ENCODE measurements at places on chromosomes 7 and 10.

- DNase-seq = no peak
Observed at GRCh38 chr10:130894471-130894870, 417.1 kb downstream of the TCERG1L start.

DNA sequence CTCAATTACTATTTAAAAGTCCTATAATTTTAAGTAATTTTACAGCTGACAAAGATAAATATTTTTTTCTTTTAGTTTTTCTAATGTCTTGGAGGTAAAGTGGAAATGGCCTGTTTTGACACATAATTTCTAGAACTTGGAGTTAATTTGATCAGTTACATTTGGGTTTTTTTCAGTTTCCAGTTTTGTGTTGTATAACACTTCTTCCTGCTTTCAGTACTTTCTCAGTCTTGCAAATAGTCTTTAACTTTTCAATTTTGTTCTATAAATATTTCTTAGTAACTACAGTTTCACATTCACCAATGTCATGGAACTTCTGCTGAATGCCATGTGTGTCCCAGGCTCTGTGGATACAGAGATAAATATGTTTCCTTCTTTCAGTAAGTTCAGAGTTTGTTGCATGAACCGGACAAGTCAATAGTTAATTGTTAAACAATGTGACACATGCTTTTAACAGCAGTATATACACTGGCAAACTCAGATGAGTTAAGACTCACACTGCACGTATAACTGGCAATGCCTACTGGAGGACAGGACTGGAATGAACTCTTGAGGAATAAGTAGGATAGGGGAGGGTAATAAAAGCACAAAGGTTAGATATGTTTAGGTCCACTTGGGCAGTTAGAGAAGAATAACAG, 4.6 kb downstream of the SHOC2 start:
- no peak for DNase-seq

- no peak for DNase-seq
Observed at GRCh38 chr10:90042075-90042474, 340.7 kb downstream of the KIF20B start.

DNA sequence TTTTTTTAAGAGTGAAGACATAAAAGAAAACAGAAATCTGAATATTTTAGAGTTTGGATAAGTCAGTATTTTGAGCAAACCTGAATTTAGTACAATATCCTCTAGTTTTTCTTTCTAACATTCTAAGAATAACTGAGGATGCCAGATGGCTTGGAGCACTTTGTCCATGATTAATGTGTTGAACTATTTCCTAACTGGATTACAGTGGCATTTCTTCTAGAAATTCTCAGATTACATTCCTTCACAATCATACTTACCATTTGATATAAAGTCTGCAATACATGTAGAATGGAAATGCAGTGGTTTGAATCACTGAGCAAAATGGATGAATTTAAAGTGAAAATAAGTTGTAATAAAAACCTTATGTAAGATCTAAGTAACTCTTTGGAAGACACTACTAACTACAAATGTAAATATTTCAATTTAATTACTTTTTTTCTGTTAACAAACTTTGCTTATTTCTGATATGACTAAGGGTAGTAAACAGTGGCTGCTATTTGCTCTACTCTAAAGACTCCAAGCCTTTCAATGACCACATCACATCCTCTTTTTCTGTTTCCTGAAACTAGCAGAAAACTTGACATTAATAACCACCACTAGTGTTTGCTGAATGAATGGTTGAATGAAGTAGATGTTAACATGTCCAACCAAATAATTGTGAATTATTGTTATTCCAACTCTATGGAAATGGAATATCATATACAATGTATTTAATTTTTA, 102.8 kb downstream of the PRKG1 start:
- DNase-seq = no peak

GRCh38 chr10:1149793-1150637, 93.8 kb downstream of the WDR37 start:
- DNase-seq = no peak

DNA sequence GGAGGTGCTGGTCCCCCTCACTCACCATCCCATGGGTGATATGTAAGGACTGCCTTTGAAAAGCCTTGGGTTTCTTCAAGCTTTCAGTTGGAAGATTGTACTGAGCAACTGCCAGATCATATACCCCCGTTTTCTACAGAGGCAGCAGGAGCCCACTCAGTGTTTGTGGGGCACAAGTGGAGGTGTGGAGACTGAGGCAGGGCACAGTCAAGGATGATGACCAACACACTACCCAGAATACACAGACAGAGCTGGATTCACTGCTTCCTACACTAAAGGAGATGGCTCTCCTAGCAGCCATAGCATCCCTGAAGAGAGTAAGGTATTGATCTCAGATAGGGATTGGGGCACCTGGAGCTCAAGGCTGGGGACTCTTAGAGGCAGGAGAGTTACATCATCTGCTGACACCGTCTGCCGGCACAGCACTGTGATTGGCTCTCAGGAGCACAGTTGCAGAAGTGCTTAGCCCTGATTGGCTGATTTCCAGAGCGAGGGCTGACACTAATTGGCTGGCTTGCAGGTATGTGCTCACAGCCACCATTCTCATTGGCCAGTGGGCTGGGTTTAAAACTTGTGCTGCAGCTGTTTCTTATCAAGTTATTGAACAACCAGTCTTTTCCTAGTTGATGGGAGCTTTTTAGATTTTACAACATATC, 77.9 kb upstream of the PFKP start:
- DNase-seq = no peak

DNA sequence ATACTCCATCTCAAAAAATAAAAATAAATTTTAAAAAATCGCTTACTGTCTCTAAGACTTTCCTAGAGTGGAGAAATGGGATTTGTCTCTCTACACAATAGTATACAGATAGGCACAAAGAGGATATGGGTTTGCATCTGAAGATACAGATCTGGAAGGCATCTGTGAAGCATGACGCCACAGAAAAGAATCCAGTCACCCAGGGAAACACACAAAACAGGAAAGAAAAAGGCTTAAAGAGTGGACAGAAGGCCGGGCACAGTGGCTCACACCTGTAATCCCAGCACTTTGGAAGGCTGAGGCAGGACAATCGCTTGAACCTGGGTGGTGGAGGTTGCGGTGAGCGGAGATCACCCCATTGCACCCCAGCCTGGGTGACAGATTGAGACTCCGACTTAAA, 61.3 kb downstream of the SKIDA1 start:
- DNase-seq = no peak

DNA sequence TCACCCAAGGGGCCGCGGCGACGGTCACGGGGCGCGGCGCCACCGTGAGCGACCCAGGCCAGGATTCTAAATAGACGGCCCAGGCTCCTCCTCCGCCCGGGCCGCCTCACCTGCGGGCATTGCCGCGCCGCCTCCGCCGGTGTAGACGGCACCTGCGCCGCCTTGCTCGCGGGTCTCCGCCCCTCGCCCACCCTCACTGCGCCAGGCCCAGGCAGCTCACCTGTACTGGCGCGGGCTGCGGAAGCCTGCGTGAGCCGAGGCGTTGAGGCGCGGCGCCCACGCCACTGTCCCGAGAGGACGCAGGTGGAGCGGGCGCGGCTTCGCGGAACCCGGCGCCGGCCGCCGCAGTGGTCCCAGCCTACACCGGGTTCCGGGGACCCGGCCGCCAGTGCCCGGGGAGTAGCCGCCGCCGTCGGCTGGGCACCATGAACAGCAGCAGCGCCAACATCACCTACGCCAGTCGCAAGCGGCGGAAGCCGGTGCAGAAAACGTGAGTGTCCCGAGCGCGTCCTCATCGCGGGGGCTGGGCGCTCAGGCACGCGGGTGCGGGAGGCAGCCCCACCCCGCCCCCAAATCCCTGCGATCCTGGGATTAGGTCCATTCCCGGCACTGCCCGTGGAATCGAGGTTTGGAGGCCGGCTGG, 509 bp downstream of the AHR start:
- no peak for DNase-seq

GRCh38 chr10:126270111-126270510, 118.2 kb downstream of the ADAM12 start:
- DNase-seq = no peak

DNA sequence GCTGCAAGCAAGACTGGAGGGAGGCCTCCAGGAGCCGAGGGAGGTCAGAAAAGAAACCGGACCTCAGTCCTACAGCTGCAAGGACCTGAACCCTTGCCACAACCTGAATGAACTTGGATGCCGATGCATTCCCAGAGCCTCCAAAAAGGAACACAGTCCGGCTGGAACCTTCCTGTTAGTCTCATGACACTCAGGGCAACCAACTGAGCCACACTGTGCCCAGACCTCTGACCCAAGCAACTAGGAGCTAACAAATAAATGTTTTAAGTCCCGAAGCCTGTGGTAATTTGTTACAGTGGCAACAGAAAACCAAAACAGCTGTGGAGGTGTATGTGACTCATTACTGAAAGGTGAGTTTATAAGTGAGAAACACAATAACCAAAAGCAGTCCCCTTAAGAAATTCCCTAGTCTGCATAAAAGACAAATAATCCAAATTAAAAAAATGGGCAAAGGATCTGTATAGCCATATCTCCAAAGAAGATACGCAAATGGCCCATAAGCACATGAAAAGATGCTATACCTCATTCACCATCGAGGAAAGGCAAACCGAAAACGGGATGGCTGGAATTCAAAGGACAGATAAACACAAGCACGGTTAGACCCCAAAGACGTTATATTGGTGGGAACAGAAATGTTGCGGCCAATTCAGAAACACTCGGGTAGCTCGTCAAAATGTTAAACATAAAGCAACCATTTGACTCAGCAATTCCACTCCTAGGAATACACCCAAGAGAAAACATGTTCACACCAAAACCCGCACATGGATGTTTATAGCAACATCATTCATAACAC, 24.8 kb downstream of the GNA12 start:
- DNase-seq = no peak

DNA sequence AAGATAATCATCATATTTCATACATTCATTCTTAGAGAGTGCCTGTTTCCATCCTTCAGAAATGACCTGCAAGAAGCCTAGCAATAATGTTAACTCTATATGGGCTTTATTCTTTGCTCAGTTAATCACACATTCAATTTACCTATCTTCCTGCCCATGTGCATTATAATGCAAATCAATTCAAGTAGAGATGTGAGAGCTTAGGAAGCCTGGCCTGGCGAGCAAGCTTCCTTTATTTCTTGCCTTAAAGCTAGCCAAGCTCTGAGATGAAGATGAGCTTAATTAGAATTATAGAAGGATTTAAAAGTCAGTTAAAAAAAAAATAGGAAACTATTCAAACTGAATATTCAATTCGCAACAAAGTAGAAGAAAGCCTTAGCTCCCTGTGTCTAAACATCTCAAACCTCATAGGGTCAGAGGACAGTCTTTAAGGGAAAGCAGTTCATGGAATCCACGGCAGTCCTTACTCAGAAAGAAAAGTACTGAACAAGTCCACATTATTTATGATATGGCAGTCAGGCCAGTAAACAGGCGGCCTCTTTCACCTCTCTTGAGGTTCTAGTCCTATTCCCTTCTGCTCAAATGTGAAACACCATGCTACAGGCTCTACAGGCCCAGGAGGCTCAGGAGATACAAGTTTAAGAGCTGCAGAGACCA, 214.1 kb downstream of the TFEC start:
- no peak for DNase-seq

DNA sequence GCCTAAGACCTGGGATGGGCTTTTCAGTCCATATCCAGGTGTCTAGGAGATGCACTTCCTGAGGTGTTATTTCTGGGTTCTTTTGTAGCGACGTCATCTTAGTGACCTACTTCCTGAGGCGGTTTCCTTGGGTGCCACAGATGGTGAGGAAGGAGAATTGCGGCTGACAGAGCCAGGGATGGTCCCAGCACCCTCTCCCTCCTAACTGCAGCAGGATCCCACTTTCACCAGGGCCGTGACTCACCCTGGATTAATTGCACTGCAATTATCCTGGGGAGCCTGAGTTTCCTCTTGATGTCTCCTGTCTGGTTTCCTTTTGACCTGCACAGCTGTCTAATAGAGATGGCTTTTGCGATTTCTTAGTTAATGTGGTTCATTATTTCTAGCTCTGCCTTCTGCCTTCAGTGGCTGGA, 271.7 kb downstream of the TCF7L2 start:
- no peak for DNase-seq

GRCh38 chr7:17622451-17622850, 317.8 kb downstream of the SNX13 start:
- no peak for DNase-seq

- DNase-seq = no peak
Observed at GRCh38 chr10:121942749-121943416, 15.1 kb upstream of the ATE1 start.

GRCh38 chr7:157551325-157552070, 214.7 kb downstream of the DNAJB6 start:
- no peak for DNase-seq

GRCh38 chr7:101094791-101095375, 9.6 kb downstream of the TRIM56 start:
- DNase-seq = no peak

DNA sequence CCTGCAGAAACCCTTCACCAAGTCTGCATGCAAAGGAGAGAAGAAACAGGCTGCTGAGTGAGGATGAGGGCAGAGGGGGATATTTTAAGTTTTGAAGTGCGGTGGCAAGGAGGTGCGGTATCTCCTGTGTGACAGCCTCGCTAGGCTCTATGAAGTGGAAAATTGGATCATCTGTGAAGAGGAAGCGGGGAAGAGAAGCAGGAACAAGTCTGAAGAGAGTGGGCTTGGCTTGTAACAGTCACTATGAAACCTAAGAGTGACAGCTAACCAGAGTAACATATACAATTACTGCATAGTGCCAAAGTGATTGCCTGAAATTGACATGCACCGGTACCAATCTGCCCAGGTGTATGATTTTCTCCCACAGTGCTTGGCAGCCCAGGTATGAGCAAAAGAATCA, 287.5 kb upstream of the KLF14 start:
- no peak for DNase-seq

DNA sequence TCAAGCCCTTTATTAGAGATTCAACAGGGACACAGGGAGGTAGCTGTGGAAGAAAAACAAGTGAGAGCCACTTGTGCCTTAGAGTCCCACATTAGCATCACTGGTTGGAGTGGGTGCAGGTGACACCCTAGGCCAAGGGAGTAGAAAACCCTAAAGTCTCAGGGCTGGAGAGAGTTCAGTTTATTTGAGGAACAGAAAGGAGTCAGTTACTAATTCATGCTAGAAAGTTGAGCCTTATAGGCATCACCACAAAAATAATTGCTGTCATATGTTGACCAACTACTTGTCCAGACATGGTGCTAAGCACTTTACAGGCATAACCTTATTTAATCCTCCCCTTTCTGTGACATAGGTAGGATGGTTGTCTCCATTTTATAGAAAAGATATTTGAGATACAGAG, 20.9 kb upstream of the ACSL5 start:
- no peak for DNase-seq

DNA sequence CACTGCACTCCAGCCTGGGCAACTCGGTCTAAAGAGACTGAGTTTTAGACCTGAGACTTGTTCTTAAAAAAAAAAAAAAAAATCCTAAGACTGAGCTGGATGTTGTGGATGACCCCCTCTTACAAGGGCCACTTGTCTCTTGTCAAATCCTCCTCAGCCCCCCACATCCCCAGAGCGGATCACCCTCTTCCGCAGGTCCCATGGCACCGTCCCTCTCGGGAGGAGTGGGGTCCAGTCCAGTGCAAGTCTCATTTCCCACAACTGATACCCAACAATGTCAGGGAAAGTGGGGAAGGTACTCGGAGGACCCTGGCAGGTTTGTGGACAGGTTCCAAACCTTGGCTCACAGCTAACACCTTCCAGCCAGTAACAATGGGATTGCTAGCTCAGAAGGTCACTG, 100.3 kb downstream of the ELFN1 start:
- DNase-seq = no peak

- no peak for DNase-seq
Observed at GRCh38 chr10:121059351-121059750, 208.2 kb downstream of the WDR11 start.
